ENCODE measurements at places on chromosomes 16 and 17. TPM values are rescaled to one million over a fixed set of nuclear protein-coding genes. Genes with fewer than 3 reads are reported as not detected.
A peak's percentile ranks its signal among the peaks of the same experiment; 100 is the strongest.

The FADS6 gene
- total RNA-seq = not detected

- no peaks in the 10 kb centered on the region for H3K27me3 ChIP-seq
- H3K4me3 ChIP-seq = no peak overlapping the region
- H3K36me3 ChIP-seq = peaks cover 14% of the 10 kb centered on the region
- DNase-seq = peak; percentile 51
- H3K27ac ChIP-seq = no peak overlapping the region
Observed at GRCh38 chr17:28735242-28735722, 6.7 kb downstream of the NEK8 start.

- H3K4me3 ChIP-seq = no peak overlapping the region
- peaks cover 3% of the 10 kb centered on the region for H3K36me3 ChIP-seq
- H3K4me1 ChIP-seq = peaks cover 8% of the 10 kb centered on the region
- H3K27me3 ChIP-seq = no peaks in the 10 kb centered on the region
- no peak overlapping the region for H3K27ac ChIP-seq
Observed at GRCh38 chr16:86653285-86654006, 75.1 kb downstream of the FOXL1 start.

- H3K27me3 ChIP-seq = no peaks in the 10 kb centered on the region
- no peak overlapping the region for H3K27ac ChIP-seq
- H3K4me3 ChIP-seq = no peak overlapping the region
Observed at GRCh38 chr17:45284176-45285140, 22.6 kb upstream of the SPATA32 start.

- no peaks in the 10 kb centered on the region for H3K27me3 ChIP-seq
- H3K4me3 ChIP-seq = no peak overlapping the region
- H3K36me3 ChIP-seq = no peaks in the 10 kb centered on the region
Observed at GRCh38 chr16:12573730-12574383, 229.8 kb downstream of the CPPED1 start.

DNA sequence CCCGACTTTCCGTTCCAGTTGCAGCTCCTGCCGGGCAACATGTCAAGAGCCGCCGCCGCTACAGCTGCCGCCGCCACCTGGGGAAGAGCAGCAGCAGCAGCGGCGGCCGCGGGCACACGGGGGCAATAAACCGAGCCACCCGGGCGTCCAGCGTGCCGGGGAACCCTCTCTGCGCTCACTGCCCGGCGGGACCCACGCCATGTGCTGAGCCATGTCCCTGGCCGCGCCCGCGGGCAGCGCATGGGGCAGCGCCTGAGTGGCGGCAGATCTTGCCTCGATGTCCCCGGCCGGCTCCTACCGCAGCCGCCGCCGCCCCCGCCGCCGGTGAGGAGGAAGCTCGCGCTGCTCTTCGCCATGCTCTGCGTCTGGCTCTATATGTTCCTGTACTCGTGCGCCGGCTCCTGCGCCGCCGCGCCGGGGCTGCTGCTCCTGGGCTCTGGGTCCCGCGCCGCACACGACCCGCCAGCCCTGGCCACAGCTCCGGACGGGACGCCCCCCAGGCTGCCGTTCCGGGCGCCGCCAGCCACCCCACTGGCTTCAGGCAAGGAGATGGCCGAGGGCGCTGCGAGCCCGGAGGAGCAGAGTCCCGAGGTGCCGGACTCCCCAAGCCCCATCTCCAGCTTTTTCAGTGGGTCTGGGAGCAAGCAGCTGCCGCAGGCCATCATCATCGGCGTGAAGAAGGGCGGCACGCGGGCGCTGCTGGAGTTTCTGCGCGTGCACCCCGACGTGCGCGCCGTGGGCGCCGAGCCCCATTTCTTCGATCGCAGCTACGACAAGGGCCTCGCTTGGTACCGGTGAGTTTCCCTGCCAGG is 604 bp downstream of the HS3ST3B1 start:
- peak; percentile 40 for DNase-seq
- peaks cover 12% of the 10 kb centered on the region for H3K4me1 ChIP-seq
- no peak overlapping the region for H3K27ac ChIP-seq
- peaks cover 58% of the 10 kb centered on the region for H3K27me3 ChIP-seq
- peak overlapping the region; percentile 66 for H3K4me3 ChIP-seq
- peaks cover 14% of the 10 kb centered on the region for H3K36me3 ChIP-seq

GRCh38 chr16:77675464-77676324 is 46.6 kb upstream of the NUDT7 start:
- no peak overlapping the region for H3K27ac ChIP-seq
- H3K36me3 ChIP-seq = no peaks in the 10 kb centered on the region
- peak; percentile 75 for DNase-seq
- no peaks in the 10 kb centered on the region for H3K27me3 ChIP-seq
- H3K4me3 ChIP-seq = no peak overlapping the region

The OGFOD1 gene
- 60.6 TPM for total RNA-seq

GRCh38 chr16:89409161-89409711 is 81.1 kb downstream of the ANKRD11 start:
- H3K27ac ChIP-seq = no peak overlapping the region
- peaks cover 48% of the 10 kb centered on the region for H3K36me3 ChIP-seq
- H3K4me3 ChIP-seq = no peak overlapping the region
- DNase-seq = no peak

The GUCY2D gene
- total RNA-seq = not detected

DNA sequence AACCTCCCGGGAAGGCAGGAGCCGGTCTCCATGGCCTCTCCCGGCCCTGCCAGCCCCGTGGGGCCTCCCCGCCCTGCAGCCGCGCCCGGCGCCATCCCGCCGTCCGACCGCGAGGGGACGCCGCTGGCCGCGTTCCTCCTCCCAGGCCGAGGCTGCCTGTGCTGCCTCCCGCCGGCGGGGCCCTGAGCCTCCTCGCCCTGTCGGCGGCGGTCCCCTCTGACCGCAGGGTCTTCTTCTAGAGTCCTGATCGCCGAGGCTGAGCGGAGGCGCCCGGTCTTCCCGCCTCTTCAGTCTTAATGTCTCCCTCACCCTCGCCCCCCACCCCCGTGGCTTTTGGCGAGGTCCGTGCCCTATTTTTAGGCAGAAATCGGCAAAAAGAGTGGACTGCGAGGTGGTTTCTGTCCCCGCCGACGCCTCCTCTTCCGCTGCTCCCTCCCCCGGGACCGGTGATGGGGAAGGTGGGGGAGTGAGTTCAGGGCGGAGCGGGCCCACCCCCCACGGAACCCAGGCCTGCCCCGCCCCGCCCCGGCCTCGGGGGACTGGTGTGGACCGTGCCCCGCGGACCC is 794 bp upstream of the CPNE7 start:
- peaks cover 34% of the 10 kb centered on the region for H3K36me3 ChIP-seq
- H3K27ac ChIP-seq = no peak overlapping the region
- H3K4me1 ChIP-seq = no peaks in the 10 kb centered on the region

DNA sequence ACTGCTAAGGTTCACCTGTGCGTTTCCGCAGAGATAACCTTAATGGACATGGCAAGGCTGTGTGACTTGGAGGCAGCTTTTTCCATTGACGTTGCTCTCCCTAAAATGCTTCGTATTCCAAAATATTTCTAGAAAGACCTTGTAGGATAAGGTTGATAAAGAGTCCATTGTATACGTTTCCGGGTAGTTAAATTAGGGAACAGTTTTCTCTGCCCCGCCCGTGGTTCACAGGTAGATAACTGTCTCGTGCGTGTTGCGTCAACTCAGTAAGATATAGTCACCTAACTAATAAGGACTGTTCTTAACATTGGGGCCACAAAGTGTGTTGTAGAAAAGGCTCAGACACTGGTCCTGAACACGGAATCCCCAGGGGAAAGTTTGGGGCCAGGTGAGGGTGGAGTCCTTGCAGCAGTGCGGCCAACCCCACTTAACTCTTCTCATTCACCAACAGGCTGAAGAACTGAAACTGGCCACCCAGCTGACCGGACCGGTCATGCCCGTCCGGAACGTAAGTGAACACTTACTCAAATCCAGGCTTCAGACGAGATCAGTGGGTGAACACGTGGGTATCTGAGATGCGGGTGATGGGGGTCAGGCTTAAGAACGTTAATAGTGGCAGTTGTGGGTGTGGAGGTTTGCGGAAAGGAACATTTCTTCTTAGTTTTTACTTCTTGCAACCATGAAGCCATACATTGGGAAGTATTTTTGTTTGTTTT is 1.6 kb downstream of the RPL13 start:
- H3K4me3 ChIP-seq = peak overlapping the region; percentile 96
- H3K4me1 ChIP-seq = peaks cover 48% of the 10 kb centered on the region
- peak overlapping the region; percentile 50 for H3K27ac ChIP-seq
- peak; percentile 54 for DNase-seq
- no peaks in the 10 kb centered on the region for H3K27me3 ChIP-seq

GRCh38 chr17:43695970-43696865 is 34.5 kb upstream of the MEOX1 start:
- no peak overlapping the region for H3K27ac ChIP-seq
- no peak overlapping the region for H3K4me3 ChIP-seq
- H3K4me1 ChIP-seq = no peaks in the 10 kb centered on the region
- no peaks in the 10 kb centered on the region for H3K36me3 ChIP-seq
- no peak for DNase-seq

The TMEM88 gene
- total RNA-seq = 2.9 TPM

The MMP2 gene
- not detected for total RNA-seq

GRCh38 chr17:4142107-4142900 is 526 bp downstream of the ZZEF1 start:
- H3K27ac ChIP-seq = peak overlapping the region; percentile 44
- peaks cover 29% of the 10 kb centered on the region for H3K4me1 ChIP-seq
- peak overlapping the region; percentile 90 for H3K4me3 ChIP-seq

GRCh38 chr16:89370601-89371000 is 119.8 kb downstream of the ANKRD11 start:
- no peak overlapping the region for H3K27ac ChIP-seq
- peaks cover 39% of the 10 kb centered on the region for H3K4me1 ChIP-seq
- H3K4me3 ChIP-seq = no peak overlapping the region
- no peaks in the 10 kb centered on the region for H3K27me3 ChIP-seq
- peaks cover 86% of the 10 kb centered on the region for H3K36me3 ChIP-seq
- DNase-seq = no peak

The NPIPB9 gene
- 7.0 TPM for total RNA-seq
